Activated T-cell treated with anti-CD3 and anti-CD28 coated beads for 1 hour (primary cell): ENCODE measurements at places on chromosomes 12 and 14.

DNA sequence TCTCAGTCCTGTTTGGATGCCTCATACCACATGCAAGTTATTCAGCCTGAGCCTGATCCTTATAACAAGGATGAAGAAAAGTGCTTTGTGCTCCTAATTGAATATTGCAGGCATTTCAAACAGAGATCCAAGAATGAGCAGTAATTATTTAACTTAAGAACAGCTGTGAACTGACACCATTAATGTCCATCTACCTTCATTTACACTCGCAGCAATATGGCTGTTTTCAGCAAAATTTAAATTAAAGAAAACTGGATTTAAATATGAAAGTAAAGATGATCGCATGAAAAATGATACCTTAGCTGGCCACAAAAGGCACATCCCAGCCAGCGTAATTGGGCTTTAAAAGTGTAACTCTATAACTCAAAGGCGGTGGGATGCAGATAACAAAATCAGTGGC lies 466.3 kb downstream of the GALC start:
- DNase-seq = no peak

- DNase-seq = no peak
These were observed 138.3 kb downstream of the EGLN3 start for GRCh38 chr14:33812601-33813000.

GRCh38 chr12:115609347-115609746 lies 668.1 kb downstream of the MED13L start:
- DNase-seq = no peak

DNA sequence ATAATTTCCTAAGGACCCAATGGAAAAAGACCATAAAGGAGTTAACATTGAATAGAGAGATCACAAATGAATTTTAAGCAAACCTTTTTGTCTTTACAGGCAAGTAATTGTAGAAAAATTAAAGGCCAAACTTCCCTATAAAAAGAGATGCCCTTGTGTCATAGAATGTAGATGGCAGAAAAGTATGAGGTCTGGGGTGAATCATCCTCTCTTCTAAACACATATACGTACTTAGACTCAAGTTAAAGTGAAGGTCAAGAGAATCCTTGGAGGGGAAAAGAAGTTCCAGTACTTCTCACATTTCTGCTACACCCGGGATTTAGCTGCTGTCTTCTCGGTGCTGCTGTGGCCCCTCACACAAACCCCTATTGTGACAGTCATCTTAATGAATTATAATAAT lies 116.2 kb upstream of the ARID2 start:
- no peak for DNase-seq

DNA sequence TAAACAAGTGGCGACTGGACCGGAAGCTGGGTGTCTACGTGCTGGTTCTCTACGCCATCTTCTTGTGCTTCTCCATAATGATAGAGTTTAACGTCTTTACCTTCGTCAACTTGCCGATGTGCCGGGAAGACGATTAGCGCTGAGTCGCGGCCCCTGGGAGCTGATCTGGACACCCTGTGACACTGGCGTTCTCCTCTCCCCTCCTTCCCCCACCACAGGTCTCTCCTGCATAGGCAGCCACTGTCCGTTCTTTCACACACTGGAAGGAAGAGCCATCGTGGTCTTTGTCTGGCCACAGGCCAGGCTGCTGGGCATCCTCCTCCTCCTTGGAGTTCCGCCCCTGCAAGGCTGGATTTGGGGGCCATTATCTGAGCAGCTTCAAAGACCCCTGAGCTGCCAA lies 20.1 kb upstream of the RIN3 start:
- no peak for DNase-seq

- DNase-seq = no peak
These were observed 27.1 kb upstream of the TESC start for GRCh38 chr12:117126335-117126734.

- DNase-seq = no peak
These were observed 40.5 kb downstream of the CD163L1 start for GRCh38 chr12:7403466-7403865.

GRCh38 chr14:102754370-102755262 lies 22.6 kb upstream of the TRAF3 start:
- no peak for DNase-seq

GRCh38 chr14:69315301-69315700 lies 55.3 kb downstream of the GALNT16 start:
- no peak for DNase-seq

GRCh38 chr12:25558586-25558985 lies 5.5 kb upstream of the LMNTD1 start:
- no peak for DNase-seq

DNA sequence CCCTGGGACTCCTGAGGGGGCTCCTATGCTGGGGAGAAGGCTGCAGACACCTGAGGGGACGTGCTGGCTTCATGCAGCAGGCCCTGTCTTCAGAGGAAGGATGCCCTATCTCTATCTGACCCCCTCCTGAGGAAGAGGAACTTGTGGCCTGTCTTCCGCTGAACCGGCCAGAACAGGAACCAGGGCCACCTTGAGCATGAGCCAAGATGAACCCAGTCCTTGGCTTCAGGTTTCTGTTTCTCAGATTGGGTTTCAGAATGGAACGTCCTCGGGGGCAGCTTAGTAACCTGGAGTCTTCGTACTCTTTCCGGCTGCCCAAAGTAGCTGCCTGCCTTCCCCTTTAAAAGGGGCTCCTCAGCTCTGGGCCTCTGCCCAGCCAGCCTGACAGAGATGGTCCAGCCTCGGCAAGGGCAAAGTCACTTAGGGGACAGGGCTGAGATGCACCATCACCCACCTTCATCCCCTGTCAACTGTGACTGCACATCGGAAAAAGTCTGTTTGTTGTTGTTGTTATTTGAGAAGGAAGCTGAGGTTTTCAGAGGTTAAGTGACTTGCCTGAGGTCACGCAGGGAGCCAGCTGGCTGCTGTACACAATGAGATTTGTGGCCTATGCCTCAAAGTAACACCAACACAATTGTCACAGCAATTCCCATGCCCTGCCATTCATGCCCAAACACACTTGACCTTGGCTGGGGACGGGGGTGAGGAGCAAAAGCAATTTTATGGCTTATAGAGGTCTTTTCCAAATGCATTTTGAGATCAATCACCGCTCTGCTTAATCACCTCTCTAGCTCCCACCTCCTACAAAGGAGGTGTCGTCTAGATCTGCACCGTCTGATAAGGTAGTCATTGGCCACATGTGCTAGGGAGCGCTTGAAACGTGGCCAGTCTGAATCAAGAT lies 13.4 kb downstream of the ASB2 start:
- no peak for DNase-seq

DNA sequence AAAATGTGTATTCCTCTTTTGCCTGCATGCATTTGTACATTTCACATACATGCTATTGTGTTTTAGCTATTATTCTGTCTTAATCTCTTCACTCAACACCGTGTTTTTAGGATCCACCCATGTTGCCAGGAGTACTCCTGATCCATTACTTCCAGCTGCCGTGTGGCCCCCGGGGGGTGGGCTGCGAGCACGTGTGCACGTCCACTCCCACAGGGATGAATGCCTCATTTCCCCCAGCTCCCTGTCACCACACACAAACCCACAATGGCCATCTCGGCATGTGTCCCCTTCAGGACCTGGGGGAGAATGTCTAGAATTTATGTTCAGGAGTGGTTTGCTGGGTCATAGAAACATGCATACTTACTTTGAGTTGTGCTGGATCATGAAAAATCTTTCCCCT lies 62.7 kb upstream of the ACTN1 start:
- DNase-seq = no peak

DNA sequence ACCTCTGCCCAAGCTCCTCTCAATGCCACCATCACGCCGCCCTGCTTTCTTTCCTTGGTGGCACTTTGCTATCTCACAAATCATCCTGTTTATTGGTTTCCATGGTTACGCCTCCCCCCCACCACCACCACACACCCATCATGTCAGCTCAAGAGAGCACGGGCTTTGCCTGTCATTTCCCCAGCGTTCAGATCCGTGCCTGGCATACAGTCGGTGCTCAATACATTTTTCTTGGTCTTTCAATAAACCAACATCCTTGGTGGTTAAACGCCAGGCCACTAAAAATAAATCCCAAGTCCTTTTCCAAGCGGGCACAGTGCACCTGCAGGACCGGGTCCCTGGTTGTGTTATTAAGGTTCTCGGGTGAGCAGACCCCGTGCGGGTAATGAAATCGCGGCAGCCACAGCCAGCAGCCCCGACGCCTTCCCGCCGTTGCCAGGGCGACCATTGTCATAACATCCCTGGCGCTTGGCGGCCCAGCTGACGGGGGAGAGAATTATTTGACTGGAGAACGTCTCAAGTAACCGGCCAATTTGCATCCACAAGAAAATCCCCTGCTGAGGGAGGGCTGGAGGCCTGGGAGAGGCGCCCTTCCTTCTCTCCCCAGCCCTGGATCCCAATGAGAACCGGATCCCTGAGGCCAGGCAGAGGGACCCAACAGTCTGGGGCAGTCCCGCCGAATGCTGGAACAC lies 92.9 kb downstream of the KSR2 start:
- DNase-seq = no peak

GRCh38 chr14:96225745-96226151 lies 21.1 kb downstream of the BDKRB2 start:
- DNase-seq = no peak

GRCh38 chr12:123258593-123258992 lies 13.1 kb downstream of the CDK2AP1 start:
- no peak for DNase-seq

GRCh38 chr12:75662511-75663159 lies 151.2 kb upstream of the KRR1 start:
- no peak for DNase-seq

DNA sequence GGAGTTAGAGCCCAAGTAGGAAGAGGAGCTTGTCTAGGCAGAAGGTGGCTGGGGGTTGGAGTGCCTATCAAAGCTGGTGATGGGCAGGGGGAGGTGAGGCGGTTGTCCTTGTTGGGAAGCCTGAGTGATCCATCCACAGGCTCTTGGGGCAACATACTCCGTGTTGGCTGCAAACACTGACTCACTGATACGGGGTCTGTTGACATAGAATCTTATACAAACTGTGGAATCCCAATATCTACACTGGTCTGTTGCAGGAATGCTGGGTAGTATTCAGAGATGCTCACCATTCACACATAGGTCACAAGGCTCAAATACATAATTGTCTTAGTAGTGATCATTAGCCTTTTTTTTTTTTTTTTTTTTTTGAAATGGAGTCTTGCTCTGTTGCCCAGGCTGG lies 26.0 kb downstream of the ERH start:
- no peak for DNase-seq

- no peak for DNase-seq
These were observed 213.4 kb downstream of the PHETA1 start for GRCh38 chr12:111155521-111155920.

GRCh38 chr14:103393676-103394626 lies 8.7 kb downstream of the MARK3 start:
- DNase-seq = no peak
